ENCODE measurements at places on chromosomes 2 and 18.

DNA sequence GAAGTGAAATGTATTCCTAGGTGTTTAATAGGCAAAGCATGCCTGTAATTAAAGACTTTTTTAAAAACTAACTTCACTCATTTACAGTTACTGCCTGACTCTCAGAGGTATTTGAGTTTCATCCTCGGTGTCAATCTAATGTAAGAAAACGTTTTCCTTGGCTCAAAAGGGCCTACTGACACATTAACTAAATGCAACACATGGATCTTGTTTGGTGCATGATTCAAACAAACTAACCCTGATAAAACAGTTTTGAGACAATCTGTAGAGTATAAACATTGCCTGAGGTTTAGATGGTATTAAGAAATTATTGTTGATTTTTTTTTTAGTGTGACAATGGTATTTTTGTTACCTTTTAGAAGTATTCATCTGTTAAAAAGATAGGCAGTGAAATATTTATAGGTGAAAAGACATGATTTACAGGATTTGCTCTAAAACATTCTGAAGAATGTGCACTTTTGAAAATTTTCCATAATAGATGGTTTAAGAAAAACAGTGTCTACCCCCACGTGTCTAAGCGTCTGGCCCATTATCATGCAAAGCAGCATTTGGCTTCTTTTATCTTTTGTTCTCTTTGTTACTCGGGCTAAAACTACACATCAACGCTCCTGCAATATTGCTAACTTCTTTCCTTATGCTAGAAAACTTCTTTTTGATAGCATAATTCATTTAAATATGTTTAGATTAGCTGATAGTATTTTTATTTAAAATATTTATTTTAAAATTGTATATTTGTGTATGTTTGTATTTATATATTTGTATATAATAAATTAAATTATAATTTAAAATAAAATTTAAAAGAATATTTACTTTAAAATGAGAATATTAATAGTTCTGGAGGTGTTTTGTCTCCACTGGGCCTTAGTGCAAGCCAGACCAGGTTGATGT is 160.2 kb upstream of the NDUFV2 start:
- no peak for DNase-seq

DNA sequence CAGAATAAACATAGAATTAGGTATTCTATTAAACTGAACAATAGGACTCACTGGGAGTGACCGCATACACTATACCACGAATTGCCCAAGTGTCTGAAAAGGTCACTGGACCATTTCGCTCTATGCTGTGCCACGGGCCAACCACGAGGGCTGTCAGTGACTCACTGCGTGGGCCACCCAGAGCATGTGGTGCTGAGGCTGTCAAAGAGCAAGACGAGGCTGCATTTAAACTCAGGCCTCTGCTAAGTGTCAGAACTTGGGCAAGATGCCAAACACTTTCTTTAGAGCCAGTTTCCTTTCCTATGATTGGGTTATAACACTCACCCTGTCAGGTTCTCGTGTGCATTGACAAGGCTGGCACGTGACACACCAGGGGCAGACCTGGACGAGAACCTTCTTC is 97.5 kb downstream of the SH3YL1 start:
- DNase-seq, result no peak

GRCh38 chr18:26911840-26912239 is 46.3 kb upstream of the AQP4 start:
- DNase-seq, result no peak

- no peak for DNase-seq
These were observed 1068.8 kb downstream of the LRP1B start for GRCh38 chr2:141062031-141062430.

DNA sequence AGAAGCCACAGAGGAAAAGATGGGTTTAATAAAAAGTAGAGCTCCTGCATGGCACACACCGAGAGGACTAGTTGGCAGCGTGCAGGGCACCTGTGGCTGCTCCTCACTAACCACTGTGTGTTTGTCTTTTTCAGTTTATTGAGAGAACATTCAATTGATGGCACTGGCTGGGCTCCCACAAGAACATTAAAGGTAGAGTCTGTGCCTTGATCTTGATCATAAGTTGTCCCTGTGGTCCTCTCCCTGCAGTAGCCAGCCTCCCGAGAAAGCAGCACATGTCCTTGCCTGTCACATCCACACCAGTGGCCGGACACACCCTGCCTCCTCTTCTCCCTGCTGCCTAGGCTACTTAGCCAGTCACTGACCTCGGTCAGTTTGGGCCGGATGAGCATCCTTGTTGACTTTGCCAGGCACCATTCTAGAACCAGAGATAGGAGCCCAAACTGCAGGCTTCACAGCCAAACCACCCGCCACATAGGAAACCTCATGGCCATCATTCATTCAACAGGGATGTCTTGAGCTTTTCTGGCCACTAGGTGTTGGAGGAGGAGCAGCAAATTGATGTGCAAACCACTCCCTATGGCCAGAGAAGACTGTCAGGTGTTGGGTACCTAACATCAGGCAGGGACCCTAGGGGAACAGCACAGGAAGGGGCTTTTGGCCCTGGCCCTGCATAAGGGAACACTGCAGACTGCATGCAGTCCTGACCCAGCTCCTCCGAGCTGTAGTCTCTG is 30.2 kb upstream of the SCLY start:
- no peak for DNase-seq

DNA sequence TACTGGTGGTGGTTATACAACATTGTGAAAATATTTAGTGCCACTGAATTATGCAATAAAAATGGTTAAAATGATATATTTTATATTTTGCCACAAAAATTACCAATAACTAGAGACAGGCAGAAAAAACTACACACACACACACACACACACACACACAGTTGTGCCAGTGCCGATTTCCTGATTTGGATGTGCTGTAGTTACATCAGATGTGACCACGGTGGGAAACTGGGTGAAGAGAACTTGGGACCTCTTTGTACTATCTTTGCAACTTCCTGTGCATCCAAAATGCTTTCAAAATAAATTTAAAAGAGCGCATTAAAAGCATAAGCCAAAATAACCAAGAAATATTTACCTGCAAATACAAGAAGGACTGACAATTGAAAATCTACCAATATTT is 61.6 kb upstream of the CCBE1 start:
- no peak for DNase-seq

DNA sequence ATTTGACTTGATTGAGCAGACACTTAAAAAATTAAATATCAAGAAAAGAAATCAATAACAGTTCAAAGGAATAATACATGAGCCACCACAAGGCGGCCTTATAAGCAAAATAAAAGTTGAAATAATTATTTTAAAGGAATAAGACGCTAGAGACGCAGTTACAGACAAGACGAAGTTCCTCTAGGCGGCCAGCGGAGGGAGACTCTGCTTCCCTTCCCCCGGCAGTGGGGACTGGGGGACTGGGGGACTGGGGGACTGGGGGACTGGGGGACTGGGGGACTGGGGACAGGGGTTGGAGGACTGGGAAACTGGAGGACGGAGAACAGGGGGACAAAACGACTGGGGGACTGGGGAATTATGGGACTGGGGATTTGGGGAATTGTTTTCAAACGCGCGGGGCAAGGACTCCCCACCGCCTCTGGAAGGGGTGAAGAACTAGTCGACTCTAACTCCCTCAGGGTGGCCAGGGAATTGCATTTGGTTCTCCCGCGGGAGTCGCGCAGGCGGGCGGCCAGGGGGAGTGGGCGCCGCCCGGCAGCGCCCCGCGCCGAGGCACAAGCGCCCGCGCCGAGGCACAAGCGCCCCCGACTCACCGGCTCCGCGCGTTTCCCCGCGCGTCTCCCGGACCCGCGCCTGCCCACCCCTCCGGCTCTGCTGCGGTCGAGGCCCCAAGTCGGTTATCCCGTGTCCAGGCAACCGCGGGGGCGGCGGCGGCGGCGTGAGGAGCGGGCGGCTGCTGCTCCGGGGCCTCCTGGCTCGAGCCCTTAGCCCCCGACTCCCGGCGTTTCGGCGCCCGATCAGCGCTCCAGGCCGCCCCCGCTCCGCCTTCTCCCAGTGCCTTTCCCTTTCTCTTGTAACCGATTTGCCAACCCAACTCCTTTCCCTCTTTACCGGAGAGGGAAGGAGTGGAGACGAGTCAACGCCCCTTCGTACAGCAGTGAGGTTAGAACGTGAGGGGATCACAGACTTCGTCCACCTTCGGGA is at the start of gene CCDC178:
Gene CCDC178 (minus strand): TSS at position 662 of the 984 bp plus-strand sequence. CDS start 28,633 bp downstream, outside the sequence.
- DNase-seq, result no peak

DNA sequence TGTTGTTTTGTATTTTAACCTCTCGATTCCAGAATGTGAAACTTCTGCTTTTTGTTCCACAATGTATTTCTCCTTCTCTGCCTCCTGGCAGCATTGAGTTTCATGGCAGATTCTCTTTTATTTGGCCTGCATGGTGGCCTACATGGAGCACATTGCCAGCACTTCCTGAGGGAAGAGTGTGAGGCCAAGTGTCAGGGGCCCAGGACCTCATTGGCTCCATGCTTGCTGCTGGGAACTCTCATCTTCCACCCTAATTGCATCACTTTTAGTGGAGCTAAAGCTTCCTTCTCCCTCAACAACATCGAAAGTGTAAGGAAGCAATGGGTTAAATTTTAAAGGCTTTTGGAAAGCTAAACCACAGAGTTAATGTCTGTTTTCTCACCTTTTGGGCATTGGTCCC is 9.5 kb downstream of the TRIB2 start:
- DNase-seq, result no peak

DNA sequence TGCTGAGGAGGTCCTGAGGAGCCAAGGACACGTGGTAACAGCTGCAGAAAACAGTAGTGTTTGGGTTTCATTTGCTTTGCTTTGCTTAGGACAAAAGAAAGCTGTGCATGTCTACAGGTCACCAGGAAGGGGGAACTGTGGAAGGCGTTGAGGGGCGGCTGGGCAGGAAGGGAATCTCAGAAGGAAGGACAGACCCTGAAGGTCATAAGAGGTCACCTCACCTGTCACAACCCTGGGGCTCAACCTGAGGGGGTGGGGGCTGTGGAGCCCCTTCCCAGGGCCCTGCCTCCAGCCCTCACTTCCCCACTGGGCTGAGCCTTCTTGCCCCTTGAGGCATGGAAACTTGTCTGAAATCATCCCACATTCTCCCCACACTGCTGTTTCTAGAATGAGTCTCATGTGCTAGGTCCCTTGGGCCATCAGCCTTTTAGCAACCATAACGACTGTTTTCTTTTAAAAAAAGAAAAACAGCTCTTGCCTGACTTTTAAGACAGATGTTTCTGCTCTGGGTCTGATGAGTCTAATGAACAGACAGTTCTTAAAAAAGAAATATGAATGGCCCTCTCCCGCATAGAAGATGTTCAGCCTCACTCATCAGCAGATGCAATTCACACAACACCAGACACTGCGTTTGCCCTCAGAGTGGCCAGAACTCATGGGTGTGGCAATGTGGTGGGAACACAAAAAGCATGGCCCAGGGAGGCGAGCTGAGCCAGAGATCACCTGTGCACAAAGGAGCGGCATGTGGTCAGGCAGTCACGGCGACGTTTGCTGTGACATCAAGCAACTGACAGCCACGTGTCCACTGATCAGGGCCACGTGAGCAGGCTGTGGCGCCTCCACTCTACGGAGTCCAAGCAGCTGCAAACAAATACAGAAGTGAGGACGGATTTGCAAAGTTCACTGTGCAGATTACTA is 84.0 kb downstream of the SEPTIN10 start:
- no peak for DNase-seq

- DNase-seq, result no peak
These were observed 168.7 kb downstream of the TMEM247 start for GRCh38 chr2:46647766-46648742.

GRCh38 chr2:240914645-240915525 is 8.7 kb downstream of the CROCC2 start:
- DNase-seq, result no peak

- DNase-seq, result no peak
These were observed 410.5 kb upstream of the MEIS1 start for GRCh38 chr2:66024391-66024790.

Data from stimulated activated CD4-positive, alpha-beta T cell treated with anti-CD3 and anti-CD28 coated beads, TNF-alpha, amount 100 ng/mL, for 24 hours (primary cell).